Dorsolateral prefrontal cortex (tissue), 122 donors: ENCODE measurements at places on chromosomes 3 and 15. TPM values are rescaled to one million over a fixed set of nuclear protein-coding genes. Genes with fewer than 3 reads are reported as not detected.

Gene HESX1
- 0.52 TPM for total RNA-seq

Gene TMEM158
- total RNA-seq = 12.4 TPM

Gene FGF12
- 208 TPM for total RNA-seq

Gene NRROS
- 2.4 TPM for total RNA-seq

Gene KIF9
- total RNA-seq = 6.8 TPM

Gene SGO1
- total RNA-seq = not detected

Gene ERC2
- 115 TPM for total RNA-seq

Gene PLD1
- 33.6 TPM for total RNA-seq

Gene CLDN1
- total RNA-seq = 0.81 TPM

Gene SSUH2
- total RNA-seq = 4.1 TPM

Gene PARP3
- total RNA-seq = 19.8 TPM

Gene PTH1R
- total RNA-seq = 18.0 TPM

Gene SPINT1
- 3.1 TPM for total RNA-seq

Gene RARB
- 9.6 TPM for total RNA-seq

Gene IFT57
- 47.4 TPM for total RNA-seq

Gene C3orf62
- 10.9 TPM for total RNA-seq

Gene CACNA1D
- total RNA-seq = 80.9 TPM

Gene SAMMSON
- total RNA-seq = not detected

Gene SCN5A
- total RNA-seq = 0.90 TPM

Gene KNL1
- total RNA-seq = 2.0 TPM

Gene LRRC31
- not detected for total RNA-seq

Gene C3orf22
- not detected for total RNA-seq

Gene ITGA11
- 1.3 TPM for total RNA-seq
